ENCODE measurements at places on chromosomes 2 and 18. TPM values are rescaled to one million over a fixed set of nuclear protein-coding genes. Genes with fewer than 3 reads are reported as not detected.
A peak's percentile ranks its signal among the peaks of the same experiment; 100 is the strongest.

- no peak for DNase-seq
Measured at GRCh38 chr2:38092196-38092902, 16.4 kb upstream of the CYP1B1 start.

The SH3BP4 gene
- 35.0 TPM for total RNA-seq

GRCh38 chr2:202434472-202434871 lies 58.3 kb downstream of the BMPR2 start:
- DNase-seq, result no peak

DNA sequence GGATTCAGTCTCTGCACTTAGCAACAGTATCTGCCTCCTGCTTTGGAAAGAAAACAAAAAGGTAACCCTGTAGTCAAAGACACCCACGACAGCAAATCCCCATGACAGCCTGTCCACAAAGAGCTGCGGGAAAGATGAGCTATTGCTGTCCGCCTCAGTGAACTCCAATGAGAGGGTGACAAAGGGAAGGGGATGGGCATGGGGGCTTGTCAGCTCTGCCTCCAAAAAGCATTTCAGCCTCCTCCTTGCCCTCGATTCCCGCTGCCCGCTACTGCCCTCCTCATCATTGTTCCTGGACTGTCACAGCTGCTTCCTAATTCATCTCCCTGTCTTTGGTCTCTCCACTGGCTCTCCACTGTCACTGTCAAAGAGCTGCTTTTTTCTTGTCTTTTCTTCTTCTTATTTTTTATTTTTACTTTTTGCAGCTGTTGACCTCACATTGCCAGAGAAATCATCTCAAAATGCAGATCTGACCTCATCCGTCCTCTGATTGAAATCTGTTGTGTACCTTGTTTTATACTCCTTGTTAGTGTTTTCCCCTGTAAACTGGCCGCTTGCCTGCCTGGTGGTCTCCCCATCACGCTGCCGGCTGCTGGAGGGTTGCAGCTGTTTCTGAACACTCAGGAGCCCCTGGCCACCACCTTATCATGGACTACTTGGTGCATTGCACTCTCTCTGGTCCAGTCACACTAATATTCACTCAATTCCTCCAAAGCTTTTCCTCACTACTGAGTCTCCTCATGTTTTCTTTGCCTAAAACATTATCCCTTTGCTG lies 7.9 kb upstream of the E2F6 start:
- no peak for DNase-seq

The EPB41L3 gene
- not detected for total RNA-seq

The RAX gene
- not detected for total RNA-seq

The SERPINB10 gene
- not detected for total RNA-seq

The CD8B2 gene
- not detected for total RNA-seq

The TMEM200C gene
- not detected for total RNA-seq

The ZBTB7C gene
- total RNA-seq, result not detected

The INHA gene
- total RNA-seq, result 0.80 TPM

DNA sequence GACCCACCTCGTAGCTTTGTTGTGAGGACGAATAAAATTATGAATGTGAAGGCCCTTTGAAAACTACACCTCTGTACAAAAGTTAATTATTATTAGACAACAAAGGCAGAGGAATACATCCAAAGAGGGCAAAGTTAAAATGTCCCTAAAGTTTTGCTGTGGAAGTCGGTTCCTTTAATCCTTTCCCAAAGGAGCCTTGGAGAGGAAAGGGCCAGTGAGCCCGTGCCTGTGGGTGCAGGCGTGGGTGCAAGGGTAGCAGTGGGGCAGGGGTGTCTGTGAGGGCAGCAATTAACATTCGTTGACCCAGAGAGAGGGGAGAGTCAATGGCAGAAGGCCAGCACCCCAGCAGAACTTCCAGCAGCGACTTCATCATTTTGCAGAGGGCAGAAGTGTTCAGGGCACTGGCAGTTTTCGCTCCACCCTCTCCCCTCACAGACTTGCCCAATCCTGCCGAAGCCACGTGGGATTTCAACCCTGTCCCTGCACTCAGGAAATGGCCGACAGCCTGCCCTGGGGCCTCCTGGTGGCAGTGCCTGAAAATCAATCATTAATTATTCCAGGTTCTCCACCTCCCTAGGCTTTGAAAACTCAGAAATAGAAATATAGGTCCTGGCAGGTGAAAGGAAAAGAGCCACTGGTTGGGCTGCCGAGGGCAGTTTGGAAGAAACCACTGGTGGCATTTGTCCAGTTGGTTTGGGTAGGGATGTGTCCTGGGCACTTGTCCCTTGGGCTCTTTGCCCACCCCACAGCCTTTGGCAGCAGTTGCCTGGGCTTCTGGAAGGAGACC lies 4.2 kb upstream of the PAX8 start:
- peak; percentile 96 for DNase-seq

- peak; percentile 4 for DNase-seq
Measured at GRCh38 chr2:191728750-191729624, 51.1 kb downstream of the NABP1 start.

GRCh38 chr18:72104851-72105250 lies 439.3 kb downstream of the CBLN2 start:
- no peak for DNase-seq

- peak; percentile 75 for DNase-seq
Measured at GRCh38 chr2:119517433-119517832, 6.8 kb downstream of the SCTR start.

DNA sequence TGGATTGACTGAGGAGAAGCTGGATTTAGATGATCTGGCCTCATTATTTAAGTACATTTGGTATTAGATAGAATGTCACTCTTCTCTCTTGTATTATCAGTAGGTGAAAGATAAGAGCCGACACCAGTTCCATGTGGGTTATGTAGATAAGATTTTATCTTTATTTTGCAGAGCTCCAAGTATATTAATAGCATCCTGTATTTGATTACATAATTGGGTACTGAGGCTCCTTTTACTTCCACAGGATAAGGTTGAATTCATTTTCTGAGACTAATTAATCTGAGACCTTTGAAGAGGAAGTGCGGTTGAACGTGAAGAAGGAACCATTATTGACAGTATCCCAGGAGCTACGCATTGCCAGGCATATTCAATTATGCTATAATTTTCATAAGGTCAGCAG lies 32.8 kb upstream of the CD226 start:
- DNase-seq, result no peak

- DNase-seq, result no peak
Measured at GRCh38 chr2:175823002-175823706, 178.9 kb downstream of the LNPK start.

- no peak for DNase-seq
Measured at GRCh38 chr2:185899366-185899765, 160.8 kb downstream of the FSIP2 start.

DNA sequence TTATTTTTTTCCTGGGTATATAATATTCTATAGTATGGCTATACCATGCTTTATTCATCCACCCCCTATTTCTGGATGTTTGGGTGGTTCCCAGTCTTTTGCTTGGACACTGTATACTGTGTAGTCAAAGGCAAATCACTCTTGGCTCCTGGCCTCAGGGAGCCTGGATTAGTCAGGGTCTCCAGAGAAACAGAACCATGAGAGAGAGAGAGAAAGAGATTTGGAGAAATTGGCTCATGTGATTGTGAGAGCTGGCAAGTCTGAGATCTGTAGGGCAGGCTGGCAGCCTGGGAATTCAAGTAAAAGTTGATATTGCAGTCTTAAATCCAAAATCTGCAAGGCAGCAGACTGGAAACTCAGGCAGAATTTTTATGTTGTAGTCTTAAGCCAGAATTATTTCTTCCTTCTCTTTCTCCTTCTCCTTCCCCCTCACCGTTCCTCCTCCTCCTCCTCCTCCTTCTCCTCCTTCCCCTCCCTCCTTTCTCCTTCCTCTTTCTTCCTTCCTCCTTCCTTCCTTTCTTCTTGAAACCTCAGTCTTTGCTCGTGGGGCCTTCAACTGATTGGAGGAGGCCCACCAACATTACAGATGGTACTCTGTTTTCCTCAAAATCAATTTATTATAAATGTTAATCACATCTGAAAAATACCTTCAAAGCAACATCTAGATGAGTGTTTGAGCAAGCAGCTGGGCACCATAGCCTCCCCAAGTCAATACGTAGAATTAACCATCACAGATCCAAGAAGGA lies 33.0 kb downstream of the CTIF start:
- DNase-seq, result no peak

GRCh38 chr2:121682396-121683298 lies 33.4 kb upstream of the CLASP1 start:
- no peak for DNase-seq

The HOXD1 gene
- not detected for total RNA-seq
